ENCODE measurements at places on chromosomes 16 and 17.
A peak's percentile ranks its signal among the peaks of the same experiment; 100 is the strongest.

DNA sequence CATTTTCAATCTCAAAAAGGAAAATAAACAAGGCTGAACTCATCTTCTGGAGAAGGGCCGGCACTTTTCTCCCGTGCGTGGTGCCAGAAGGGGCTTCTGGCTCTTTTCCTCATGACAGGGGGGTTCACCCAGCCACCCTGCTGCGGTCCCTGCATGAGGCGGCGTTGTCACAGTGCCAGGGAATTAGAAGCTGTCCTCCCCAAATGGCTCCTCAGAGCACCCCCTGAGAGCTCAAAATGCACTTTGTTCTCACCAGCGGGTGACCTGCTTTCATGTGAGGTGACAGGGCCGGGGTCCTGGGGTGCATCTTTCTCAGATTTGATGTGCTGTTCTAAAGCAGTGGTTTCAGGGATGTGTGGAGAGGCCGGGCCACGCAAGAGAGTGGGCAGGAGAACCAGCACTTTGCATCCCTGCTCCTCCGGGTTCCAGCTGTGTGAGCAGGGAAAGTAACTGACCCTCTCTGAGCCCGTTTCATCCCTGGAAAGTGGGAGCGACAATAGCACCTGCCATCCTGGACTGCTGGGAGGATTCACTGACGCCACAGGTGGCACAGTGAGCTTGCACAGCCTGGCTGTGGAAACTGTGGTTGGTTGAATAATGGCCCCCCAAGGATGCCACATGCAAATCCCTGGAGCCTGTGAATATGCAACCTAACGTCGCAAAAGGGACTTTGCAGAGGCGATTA is 94.0 kb downstream of the FOXL1 start:
- no peak for DNase-seq

DNA sequence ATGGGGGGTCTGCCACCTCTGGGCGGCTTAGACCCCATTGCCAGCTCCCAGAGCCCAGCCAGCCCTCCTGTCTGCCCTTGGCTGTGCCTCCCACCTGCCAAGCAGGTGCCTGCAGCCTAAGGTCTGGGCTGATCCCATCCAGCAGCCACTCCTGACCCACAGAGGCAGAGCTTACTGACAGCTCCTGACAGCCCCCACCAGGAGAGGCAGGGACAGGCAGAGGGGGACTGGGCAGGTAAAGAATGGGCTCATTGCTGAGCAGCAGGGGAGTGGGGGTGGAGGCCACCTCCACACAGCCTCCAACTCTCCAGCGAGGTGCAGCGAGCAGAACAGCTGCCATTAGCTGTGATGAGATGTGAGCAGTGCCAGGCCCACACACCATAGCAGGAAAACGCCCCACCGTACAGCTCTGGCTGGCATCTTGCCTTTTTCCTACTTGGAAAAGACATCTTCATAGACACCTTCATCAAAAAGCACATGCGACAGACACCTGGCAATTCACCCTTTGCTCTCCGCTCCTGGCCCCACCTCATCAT is 164.4 kb downstream of the C16orf78 start:
- no peak for DNase-seq

GRCh38 chr16:8760021-8760420 is 37.4 kb downstream of the TMEM186 start:
- no peak for DNase-seq

GRCh38 chr16:80051040-80051439 is 450.5 kb upstream of the MAF start:
- DNase-seq = no peak

DNA sequence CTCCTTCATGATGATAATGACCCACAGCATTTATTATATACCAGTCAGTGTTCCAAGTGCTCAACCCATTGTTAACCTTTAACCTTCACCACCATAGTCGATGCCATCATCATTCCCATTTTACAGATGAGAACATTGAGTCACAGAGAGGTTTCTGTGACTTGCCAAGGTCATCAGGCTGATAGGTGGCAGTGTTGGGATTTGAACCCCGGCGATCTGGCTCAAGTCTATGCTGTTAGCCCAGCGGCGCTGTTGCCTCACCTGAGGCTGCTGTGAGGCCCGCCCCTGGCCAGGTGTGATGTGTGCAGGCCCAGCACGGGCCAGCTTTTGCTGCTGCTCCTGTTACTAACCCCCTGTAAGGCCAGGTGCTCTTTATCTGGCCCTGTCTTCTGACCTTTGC is 101.2 kb downstream of the OR1D5 start:
- DNase-seq = no peak

DNA sequence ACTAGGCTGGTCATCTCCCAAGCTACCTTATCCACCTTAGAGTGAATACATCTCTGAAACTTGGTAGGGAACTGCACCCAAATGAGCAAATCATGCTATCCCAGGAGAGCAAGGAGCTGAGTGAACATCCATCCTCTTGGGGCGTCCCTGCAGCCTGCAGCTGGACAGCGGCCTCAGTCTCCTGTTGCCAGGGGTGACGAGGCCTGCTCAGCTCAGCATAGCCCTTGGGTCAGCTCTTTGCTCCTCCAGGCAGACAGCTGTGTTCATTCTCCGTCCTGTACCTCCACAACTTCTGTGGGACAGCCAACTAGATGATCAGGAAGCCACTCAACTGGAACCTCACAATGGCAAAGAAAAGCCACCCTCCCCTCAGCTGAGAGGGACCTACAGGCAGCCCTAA is 111.9 kb downstream of the SOCS1 start:
- DNase-seq = no peak

- DNase-seq = no peak
Observed at GRCh38 chr17:15377200-15377599, 35.8 kb upstream of the TEKT3 start.

DNA sequence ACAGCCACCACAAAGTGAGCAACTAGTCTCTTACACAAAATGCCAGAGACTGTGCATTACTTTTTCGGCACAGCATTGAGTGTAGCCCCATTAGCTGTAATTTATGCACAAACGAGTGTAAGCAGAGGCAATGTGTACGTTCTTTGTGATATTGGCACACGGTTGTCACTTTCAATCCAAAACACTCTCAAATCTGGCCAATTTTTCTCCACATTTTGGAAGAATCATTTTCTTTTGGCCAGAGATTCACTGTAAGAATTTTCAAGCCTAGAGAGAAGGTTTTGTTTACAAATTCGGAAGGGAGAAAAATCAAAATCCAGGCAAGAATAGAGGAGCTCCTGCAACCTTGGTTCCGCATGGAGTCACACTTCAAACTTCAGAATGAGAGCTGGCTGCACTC is 15.4 kb upstream of the KIF2B start:
- DNase-seq = no peak

DNA sequence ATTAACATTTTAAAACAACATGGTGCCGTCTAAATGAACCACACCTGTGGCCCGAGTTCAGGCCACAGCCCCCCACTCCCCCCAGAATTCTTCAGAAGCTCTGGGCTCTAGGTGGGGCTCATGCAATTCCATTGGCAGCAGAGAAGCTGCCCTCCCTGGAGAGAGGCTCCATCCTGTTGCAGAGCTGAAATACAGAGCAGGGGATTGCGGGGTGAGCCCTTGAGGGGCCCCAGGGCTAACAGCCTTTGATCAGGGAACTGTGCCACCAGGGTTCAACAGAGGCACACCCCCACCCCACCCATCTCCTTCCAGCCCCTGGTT is 69.3 kb downstream of the ABR start:
- no peak for DNase-seq

- DNase-seq = peak; percentile 11
Observed at GRCh38 chr16:13435873-13436474, 484.0 kb upstream of the ERCC4 start.

DNA sequence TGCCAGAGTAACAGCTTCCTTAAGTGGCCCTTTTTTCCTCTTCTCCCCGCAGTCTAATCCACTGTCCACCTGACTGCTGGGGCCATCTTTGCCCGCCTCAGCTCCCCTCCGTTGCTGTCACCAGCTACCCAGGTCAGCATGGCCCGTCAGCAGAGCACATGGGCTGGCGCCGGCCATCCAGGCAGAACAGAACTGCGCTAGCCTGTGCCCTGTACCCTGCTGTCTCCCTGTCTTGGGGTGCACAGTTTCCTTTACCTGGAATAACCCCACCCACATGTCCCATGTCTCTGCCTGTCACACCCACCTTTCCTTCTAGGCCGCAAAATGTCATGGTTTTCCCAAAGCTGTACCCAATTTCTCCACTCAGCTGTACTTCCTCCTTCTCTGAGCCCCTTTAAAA is 55.7 kb downstream of the GNAO1 start:
- no peak for DNase-seq

DNA sequence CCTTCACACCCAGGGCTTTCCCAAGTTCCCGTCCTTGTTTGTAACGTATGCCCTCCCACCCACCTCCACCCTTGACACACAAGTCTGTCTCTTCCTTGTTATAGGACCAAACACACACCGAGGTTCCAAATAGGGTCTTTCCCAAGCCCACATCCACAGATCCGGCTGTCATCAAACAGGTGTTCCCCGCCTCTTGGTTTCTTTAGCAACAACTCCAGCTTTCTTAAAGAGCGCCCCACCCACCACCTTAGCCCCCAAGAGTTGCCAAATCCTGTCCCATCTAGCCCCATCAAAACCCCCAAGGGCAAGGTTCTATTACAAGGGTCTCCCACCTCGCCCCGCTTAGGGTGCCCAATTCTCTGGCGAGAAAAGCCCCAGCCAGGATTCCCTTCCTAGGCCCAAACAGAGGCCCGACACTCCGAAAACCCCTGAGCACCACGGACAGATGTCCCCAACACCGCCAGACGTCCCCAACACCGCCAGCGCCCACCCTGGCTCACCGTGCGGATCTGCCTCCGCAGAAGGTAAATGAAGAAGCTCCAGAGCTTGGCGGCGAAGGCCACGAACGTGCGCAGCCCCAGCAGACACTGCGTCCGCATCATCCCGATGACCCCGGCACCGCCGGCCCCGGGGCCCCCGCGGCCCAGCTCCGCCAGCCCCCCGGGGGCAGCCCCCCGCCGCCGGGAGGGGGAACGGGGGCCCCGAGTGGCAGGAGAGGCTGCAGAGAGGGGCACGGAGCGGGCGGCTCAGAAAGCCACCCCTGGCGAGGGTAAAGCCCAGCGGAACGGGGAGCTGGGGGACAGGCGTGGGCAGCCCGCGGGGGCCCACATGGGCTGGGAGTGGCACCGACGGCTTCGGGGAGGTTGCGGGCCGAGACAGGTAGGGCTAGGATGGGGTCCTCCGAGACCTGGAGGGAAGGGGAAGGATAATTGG is 573 bp downstream of the CTDNEP1 start:
- no peak for DNase-seq

DNA sequence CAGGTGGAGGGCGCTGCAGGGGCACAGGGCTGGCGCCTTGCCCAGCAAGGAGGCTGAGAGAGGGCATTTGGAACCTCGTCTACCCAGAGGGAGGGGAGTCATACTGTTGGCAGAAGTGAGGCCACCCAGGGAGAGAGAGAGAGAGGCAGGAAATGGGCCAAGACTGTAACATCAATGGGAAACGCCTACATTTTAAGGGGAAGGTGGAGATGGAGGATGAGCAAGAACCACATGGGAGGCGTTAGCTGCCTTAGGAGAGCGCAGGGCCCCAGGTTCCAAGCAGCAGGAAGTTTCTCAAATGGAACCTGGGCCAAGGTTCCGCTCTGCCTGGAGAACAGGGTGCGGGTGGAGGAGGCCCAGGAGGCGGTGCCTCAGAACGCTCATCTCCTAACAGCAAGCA is 2.7 kb upstream of the WFDC1 start:
- no peak for DNase-seq

DNA sequence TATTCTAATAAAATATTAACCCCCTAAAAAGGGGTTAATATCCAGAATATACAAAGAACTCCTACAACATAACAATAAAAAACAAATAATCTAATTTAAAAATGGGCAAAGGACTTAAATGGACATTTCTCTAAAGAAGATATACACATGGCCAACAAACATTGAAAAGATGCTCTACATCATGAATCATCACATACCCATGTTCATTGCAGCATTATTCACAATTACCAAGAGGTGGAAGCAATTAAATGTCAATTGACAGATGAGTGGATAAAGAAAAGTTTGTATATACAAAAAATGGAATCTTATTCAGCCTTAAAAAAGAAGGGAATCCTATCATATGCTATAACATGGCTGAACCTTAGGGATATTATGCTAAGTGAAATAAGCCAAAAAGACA is 36.8 kb downstream of the CPD start:
- no peak for DNase-seq

- DNase-seq = no peak
Observed at GRCh38 chr17:77304746-77305473, 164.1 kb downstream of the SEC14L1 start.

GRCh38 chr16:19815418-19815817 is 69.2 kb downstream of the GPRC5B start:
- no peak for DNase-seq

- no peak for DNase-seq
Observed at GRCh38 chr17:56599088-56599487, 5.6 kb downstream of the NOG start.

GRCh38 chr17:2723505-2723996 is 12.0 kb upstream of the CLUH start:
- DNase-seq = peak; percentile 37

GRCh38 chr16:84686707-84687298 is 13.0 kb upstream of the USP10 start:
- no peak for DNase-seq

- no peak for DNase-seq
Observed at GRCh38 chr17:31418773-31419350, 27.4 kb downstream of the RAB11FIP4 start.

DNA sequence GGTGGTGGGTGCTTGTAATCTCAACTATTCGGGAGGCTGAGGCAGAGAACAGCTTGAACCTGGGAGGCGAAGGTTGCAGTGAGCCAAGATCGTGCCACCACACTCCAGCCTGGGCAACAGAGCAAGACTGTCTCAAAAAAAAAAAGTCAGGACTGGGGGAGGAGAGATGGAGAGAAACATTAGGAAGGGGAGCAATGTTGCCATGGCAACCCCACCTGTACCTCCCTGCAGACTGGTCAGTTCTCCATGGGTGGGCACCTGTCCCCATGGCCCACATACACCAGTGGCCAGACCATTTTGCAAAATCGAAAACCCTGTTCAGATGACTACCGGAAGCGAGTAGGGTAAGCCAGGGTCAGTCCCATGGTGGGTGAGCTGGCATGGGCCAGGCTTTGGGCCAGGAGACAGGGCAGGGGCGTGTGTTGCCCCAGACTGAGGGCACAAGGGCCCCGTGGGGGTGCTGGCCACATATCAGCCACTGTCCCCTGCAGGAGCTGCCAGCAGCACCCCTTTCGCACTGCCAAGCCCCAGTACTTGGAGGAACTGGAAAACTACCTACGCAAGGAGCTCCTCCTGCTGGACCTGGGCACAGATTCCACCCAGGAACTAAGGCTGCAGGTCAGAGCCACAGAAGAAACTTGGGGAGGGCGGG is 14.0 kb downstream of the TSNAXIP1 start:
- DNase-seq = no peak
